ENCODE measurements at places on chromosomes 4 and X.

- DNase-seq = no peak
Observed at GRCh38 chr4:106370214-106370613, 1.6 kb upstream of the GIMD1 start.

- no peak for DNase-seq
Observed at GRCh38 chr4:83297548-83298260, 13.1 kb upstream of the COQ2 start.

- no peak for DNase-seq
Observed at GRCh38 chrX:133741303-133741702, 244.1 kb downstream of the GPC3 start.

DNA sequence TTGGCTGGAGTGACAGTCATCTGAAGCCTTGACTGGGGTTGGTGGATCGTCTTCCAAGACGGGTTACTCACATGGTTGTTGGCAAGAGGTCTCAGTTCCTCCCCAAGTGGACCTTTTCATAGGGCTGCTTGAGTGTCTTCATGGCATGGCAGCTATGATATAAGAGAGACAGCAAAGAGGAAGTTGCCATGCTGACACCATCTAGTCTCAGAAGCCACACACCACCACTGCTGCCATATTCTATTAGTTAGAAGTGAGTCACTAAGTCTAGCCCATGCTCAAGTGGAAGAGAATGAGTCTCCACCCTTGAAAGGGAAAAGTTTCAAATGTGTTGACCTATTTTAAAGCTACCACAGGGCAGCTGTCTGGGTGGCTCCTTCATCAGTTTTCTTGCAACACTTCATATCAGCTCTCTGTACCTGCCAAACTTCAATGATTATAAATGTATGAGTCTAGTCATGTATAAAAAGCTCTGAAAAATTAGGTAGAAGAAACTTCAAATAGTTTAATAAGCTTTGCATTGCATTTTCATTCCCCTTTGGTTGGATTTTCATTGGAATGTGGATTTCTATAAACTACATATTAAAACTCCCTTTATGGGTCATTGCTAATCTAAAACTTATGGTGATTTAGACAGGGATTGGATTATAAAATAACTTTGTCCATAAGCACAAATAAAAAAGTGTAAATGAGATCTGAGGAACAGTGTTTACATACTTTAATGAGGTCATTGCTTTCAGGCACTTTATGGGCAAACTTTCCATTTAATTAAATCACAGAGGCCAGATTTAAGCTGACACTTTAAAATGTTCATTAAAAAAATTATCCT, 68.0 kb upstream of the ATXN3L start:
- no peak for DNase-seq

DNA sequence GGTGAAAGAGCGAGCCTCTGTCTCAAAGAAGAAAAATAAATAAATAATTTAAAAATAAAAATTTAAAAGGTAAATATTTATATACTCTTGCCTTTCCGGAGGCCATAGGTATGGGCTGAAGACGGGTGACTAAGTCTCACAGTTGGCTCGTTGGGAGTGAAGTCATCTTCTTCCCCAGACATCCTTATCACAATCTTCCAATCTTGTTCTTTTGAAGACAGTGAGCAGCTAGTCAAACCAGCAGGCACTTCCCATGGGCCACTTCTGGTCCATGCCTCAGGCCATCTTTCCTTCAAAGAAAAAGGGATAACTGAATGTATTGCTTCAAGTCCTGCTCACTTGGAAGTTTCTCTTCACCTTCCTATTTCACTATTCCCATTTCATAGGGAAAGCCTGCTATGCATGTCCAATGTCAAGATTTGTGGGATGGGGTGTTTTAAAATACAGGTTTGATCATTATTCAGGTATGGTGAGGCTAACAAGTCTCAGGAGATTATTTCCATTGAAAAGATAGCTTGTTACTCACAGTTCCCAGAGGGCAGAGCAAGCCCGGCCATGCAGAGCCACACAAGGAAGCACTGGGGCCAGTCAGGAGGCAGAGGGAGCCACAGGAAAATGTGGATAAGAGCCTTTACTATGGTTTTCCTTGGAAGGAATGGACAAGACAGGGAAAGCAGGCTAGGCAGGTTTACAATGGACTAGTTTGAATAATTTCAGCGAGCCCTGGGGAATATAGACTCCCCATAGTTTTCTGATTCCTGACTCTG, 33.3 kb upstream of the VCX2 start:
- no peak for DNase-seq

DNA sequence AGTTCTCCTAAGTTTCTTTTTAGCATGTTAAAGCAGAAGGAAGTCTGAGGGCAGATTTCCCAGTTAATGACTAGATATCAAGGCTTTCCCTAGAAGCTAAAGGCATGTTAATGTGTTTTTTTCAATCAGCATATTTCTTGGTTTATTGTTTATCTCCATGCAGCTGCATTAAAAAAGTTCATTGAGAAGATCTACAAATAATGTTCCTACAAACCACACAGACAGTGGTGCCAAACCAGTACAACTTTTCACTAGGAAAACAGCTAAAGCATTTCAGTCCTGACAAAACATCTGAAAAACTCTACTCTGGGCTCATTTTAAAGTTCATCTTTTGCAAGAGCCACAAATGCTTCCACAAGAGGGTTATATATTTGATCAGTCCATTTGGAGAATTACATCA, 320.0 kb downstream of the ADGRL3 start:
- no peak for DNase-seq

DNA sequence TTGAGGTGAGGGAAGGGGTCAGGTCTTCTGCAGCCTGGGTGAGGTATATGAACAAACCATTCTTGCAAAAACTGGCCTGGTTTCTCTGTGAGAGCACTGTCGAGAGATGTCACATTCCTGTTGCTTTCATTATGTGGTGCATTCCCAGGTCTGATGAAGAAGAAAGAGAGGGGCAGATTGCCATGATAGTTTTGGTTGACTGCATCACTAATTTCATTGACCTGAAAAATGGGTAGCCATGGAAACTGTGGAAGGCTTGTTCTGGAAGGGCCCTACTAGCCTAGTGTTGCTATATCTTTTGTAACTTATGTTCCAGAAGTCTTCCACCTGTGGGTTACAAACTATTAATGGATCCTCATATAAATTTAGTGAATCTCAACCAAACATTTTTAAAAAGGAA, 32.9 kb upstream of the CYBB start:
- DNase-seq = no peak

DNA sequence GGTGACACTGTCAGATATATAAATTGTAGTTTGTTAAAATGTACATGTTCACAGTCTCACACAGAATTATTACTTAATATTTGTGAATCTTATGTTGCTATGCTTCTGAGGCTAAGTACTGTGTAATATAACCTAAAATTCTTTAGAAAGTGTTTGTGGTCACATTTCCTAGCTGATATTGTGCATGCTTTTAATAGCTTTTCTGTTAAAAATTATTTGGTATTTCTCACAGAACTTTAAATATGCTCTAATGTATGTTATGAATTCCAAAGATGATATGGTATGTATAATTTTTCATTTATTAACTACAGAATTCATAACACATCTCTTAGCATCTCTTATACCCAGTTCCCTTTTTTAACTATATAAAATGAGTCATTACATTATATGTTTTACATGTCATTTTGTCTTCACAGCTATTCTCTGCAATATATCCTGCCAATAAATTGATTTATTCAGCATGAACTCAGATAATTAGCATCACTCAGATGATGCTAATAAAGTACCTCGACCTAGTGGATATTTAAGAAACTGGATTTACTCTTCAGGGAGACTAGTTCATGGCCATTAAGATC, 9.3 kb downstream of the PTPN13 start:
- DNase-seq = no peak

- no peak for DNase-seq
Observed at GRCh38 chrX:47247206-47247998, 14.6 kb downstream of the USP11 start.

GRCh38 chr4:78424461-78424860, 127.1 kb upstream of the ANXA3 start:
- no peak for DNase-seq

DNA sequence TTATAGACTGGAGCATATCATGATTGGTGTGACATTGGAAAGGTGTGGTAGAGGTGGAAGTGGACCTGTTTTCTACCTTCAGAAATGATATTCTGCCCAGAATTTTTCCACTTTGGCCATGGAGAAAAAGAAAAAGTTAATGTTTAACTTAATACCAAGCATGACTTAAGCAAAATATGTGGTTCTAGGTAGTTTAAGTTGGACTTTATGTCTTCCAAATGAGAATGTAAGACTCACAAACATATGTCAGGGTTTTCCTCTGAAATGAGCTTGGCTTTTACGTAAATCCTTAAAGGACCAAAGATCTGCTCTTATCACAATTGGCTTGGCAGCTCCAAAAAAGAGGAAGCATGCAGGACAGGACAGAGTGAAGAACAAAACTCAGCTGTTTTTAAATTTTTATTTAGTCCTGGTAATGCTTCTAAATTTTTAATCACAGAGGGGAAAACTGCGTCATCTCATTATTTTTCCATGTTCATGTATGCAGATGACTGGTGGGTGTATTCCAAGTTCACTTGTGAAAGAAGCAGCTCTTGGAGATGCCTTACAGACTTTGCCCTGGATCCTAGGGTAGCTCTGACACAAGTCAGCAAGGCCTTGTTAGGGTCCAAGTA, 98.2 kb downstream of the ANK2 start:
- DNase-seq = no peak

All from Ammon's horn (tissue), 1 donor.